ENCODE measurements at places on chromosomes 6 and 20. TPM values are rescaled to one million over a fixed set of nuclear protein-coding genes. Genes with fewer than 3 reads are reported as not detected.

DNA sequence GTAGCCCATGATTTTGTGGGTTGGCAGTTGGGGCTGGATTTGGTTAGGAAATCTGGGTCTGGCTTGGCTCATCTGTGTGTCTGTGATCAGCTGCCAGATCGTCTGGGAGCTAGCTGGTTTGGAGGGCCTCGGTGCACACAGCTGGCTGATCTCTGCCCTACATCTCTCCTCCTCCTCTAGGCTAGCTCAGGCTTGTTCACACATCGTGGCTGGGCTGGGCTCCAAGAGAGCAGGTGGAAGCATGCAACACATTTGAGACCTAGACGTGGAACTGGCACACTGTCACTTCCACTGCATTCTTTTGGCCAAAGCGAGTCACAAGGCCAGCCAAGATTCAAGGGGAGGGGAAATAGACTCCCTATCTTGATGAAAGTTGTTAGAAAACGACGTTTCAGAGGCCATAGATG lies 15.9 kb downstream of the NDUFAF5 start:
- DNase-seq = peak; percentile 96

GRCh38 chr6:151905854-151906253 lies 98.4 kb downstream of the ESR1 start:
- no peak for DNase-seq

DNA sequence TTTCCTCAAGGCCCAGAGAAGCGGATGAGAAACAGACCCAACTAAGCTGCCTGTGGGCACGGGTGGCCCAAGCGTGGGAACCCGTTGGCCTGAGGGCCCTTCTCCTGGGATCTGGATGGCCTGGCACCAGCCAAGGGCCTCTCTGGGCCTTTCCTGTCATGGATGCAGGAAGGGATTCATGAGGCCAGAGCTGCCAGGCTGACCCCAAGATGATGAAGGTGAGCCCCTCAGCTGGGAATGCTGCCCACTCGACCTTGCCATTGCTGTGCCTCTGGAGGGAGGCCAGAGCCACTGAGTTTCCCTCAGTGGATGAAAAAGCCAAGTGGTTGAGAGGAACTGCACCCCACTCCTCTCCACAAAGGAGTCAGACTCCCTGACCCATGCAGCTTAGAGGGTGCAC lies 171.2 kb downstream of the VEGFA start:
- DNase-seq = no peak

- no peak for DNase-seq
Observed at GRCh38 chr6:17311595-17312311, 30.6 kb downstream of the RBM24 start.

DNA sequence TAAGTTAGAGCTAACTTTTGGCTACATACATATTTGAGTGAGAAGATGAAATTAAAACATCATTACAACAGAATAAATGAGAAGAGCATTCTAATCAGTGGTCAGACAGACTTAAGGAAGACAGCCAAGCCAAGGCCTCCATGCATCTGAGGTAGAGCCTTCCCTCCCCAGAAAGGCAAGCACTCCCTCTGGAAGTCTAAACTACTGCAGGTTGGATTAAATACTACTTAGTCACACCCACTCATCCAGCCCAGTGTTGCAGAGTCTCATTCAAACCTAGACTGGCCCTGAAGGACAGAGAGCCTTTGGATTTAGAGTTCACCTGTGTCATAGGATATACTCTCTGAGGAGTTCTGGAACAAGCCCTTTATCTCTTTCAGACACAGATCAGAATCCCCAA lies 29.2 kb downstream of the TMX4 start:
- DNase-seq = no peak

DNA sequence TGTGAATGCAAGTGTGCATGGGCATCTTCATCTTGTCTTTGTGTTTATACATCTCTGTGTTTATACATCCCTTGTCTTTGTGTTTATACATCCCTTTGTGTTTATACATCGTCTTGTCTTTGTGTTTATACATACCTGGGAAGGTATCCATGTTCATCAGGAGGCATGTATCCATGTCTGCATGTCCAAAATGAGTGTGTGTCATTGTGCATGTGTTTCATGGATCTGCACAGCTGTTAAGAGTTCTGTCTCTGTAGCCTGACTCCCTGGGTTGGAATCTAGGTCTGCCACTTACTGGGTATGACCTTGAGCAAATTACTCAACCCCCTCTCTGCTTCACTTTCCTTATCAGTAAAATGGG lies 50.1 kb upstream of the SIRPA start:
- DNase-seq = no peak

LPIN3 gene
- total RNA-seq = 18.1 TPM

Measured in Right ventricle myocardium inferior (tissue), 1 donor.